ENCODE measurements at places on chromosomes 2 and 18.
A peak's percentile ranks its signal among the peaks of the same experiment; 100 is the strongest.

DNA sequence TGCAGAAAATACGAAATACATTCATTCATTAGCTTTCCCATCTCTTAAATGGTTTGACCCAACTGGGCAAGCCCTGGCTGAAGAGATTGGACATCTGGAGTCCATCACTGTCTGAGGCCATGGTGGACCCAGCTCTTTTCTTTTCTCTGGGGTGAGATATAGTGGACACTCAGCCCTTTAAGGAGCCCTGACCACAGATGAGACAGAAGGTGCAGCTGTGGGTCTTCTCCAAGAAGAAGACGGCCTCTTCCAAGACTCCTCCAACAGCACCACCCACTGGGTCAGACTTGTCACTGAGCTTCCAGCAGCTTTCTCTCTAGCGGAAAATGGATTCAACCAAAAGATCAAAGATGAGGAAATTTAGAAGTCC, 27.2 kb downstream of the TWIST2 start:
- no peak for DNase-seq

GRCh38 chr2:27781496-27781895, 10.0 kb downstream of the MRPL33 start:
- no peak for DNase-seq

DNA sequence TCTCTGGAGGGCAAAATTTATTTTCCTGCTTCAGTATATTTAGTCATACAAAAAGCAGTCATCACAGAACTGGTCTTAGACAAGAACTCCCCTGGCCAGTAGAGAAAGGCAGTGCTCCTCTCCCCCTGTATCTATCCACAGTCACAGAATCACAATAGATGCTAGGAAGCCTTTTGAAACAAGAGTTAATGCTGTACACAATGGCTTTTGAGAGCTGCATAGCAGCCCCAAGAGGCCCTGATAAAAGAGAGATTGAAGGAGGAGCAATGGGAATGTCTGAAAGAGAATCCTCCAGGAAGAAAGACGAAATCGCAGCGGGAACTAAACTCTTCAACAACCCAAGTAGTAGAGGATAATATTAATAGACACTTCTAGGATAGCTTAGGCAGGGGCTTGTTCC, 330.2 kb downstream of the RBM43 start:
- DNase-seq: no peak

DNA sequence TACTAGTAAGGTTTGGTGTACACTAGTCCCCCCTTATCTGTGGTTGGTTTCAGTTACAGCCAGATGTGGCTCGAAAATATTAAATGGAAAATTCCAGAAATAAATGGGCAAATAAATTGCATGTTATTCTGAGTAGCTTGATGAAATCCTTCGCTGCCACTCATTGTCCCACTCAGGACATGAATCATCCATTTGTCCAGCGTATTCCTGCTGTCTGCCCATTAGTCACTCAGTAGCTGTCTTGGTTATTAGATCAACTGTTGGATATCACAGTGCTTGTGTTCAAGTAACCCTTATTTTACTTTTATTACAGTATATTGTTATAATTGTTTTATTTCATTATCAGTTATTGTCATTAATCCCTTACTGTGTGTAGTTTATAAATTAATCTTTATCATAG, 21.7 kb downstream of the ZDBF2 start:
- DNase-seq: no peak

- DNase-seq: peak; percentile 28
Measured at GRCh38 chr2:232534940-232535651, 4.4 kb upstream of the CHRNG start.

GRCh38 chr18:43078478-43079092, 36.9 kb downstream of the RIT2 start:
- DNase-seq: no peak

DNA sequence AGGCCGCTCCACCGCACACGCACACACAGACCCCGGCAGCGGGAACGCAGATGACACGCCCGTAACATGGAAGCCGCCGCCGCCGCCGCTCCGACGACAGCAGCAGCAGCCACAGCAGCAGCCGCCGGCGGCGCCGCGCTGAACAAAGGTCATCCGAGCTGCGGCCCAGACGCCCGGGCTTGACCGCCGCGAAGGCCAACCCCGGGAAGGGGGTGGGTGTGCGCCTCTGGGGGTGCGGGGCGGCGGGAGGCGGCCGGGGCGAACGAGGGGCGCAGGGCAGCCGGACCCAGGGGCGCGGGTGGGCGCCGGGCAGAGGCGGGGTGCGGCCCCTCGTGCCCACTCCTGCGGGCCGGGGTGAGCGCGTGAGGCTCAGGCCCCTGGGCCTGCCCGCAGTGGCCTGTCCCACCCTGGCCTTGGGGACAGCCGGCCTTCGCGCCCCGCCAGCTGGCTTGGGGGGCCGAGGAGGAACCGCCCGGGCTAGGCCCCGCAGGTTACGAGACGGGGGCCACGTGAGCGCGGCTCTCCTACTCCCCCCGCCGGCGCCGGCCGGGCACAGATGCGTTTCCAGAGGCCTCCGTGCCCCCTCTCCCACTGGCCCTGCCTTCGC, 1.0 kb upstream of the ZNF532 start:
- peak; percentile 68 for DNase-seq

DNA sequence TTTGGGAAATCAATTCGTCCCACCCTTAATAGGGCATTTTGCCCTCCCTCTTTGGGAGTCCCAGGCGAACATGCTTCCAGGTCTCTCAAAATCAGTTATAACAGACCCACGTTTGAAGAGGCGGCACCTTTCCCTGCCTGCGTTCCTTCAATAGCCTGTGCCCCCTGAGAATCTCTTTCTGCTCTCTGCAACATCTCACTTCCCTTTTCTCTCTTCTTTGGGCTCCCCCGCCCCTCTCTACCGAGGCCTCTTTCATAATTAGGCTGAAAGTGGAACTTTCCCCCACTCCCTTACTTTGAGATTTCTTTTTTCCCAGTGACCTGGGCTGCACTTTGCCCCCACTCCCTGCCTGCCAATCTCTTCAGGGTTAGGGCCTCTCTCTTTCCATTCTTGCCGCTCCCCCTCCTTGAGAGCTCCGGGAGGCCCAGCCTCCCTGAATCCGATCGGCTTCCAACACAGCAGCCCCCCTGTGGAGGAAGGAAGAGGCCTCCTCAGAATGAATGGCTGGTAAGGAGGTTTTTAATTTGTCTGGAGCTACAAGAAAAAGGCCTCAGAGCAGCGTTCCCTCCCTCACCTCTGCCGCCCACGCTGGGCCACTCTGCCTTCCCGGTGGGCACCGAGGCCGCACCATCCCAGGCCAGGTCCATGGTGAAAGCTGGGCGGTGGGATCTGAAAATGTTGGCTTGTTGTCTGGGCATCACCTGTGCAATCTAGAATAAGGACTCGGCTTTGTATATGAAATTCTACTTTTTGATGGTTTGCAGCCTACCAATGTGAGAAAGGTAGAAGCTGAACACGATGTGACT, 162.6 kb upstream of the SIX3 start:
- DNase-seq: no peak

GRCh38 chr2:133837441-133838094, 269.3 kb upstream of the NCKAP5 start:
- no peak for DNase-seq

- DNase-seq: peak; percentile 44
Measured at GRCh38 chr2:235102896-235103295, 151.1 kb downstream of the SH3BP4 start.

DNA sequence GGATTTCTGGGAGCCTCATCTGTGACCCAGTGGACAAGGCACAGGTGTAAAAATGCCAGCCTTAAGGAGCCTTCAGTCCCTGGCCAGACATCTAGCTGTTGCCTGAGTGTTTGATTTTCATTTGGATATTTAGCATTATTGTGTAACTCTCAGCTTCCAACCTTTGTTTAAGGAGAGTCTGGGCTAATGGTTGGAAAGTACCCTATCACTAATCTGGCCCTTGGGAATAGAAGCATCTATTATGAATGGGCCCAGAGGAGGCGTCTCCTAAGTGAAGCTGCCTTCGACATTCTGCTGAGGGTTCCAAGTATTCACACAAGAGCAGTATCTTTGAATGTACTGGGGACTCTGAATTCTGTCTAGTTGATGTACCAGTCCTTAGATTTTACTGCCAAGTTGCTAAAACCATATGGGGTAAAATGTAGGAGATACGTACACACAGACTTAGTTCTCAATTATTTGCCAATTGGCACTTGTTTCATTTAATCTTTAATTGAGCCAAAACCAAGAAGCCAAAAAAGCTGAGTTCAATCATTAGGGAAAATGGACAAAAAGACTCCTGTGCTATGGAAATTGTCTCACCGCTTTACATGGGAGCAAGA, 7.2 kb upstream of the ANKRD29 start:
- DNase-seq: no peak

GRCh38 chr2:7621018-7621814, 704.0 kb downstream of the RNF144A start:
- DNase-seq: no peak

GRCh38 chr18:6170604-6171003, 244.1 kb downstream of the L3MBTL4 start:
- DNase-seq: no peak

GRCh38 chr2:172817411-172817810, 81.8 kb downstream of the RAPGEF4 start:
- no peak for DNase-seq

DNA sequence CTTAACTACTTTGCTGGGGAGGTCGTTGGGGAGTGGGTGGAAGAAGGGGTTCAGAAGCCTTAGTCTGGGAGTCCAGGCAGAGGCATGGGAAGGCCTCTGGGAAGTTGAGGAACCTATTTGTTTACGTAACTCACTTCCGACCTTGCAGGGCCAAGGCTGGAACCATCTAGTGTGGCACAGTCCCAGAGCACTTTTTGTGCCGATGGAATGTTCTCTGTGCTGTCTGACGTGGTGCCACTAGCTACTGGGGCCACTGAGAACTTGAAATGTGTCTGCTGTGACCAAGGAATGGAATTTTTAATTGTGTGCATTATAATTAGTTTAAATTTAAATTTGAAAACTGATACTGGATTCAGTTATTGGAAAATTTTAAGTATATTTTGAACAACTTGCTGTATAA, 139.7 kb downstream of the FAM161A start:
- DNase-seq: no peak

DNA sequence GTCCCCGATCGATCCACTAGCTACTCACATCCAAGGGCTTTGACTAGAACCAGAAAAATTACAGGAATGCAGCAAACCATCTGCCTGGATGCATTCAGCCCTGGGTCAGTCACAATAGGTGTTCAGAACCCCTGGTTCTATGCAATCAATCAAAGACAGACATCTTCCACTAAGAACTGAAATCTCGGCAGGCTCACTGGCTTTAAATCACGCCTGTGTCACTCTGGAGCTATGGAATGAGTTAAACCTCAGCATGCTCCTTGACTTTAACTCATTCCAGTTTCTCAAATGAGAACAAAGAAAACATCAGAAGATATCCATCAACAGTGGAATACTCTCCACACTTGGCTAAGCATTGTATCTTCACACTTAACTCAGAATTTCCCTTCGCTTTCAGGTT, 68.1 kb upstream of the SPTBN1 start:
- DNase-seq: no peak

- no peak for DNase-seq
Measured at GRCh38 chr2:136920652-136921333, 155.4 kb downstream of the THSD7B start.

GRCh38 chr18:963276-963675, 58.6 kb downstream of the ADCYAP1 start:
- DNase-seq: no peak

DNA sequence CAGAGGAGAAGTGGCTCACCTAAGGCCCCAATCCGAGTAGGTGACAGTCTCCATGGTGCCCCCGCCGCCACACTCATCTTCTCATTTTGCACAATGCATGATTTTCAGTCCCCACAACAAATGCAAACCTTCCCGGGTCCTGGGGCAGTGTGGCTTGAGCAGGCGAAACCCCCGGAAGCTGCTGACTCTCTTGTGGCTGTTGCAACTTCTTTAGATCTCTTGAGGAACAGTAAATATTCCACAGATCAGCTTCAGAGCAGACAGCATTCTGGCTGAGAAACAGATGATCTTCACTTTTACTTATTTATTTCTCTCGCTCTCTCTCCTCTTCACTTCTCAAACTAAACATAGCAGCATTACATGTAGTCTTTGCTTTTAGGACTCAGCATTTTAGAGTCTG, 51.9 kb downstream of the ASAP2 start:
- DNase-seq: peak; percentile 17

DNA sequence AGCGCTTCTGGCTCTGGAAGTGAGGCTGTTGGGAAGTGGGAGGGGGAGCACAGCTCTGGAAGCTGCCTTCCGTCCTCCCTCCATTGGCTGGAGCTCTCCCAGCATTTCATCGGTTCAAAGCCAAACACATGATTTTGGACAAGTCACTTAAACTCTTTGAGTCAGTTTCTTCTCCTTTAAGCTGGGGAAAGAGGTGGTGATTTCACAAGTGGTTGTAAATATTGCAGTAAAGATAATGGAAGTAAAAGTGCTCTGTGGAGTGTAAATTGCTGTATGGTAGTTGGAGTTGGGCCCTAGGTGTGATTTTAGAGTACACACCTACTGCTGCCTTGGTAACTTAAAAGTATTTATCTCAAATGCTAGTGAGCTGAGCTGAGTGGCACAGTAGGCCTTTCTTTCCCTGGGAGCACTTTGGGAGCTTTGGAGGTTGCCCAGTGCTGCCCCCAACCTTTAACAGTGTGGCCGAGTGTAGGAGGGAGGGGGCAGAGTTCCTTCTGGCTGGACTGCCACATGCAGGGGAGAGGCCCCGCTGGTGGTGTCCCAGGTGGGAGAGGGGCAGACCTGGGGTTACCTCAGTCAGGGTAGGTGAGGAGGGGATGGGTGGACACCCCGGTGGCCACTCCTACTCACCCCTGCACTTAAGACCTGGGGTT, 54.7 kb downstream of the ASAP2 start:
- peak; percentile 84 for DNase-seq

- DNase-seq: no peak
Measured at GRCh38 chr18:57077786-57078552, 68.9 kb upstream of the BOD1L2 start.

- DNase-seq: no peak
Measured at GRCh38 chr18:62919109-62919838, 203.9 kb downstream of the PHLPP1 start.

DNA sequence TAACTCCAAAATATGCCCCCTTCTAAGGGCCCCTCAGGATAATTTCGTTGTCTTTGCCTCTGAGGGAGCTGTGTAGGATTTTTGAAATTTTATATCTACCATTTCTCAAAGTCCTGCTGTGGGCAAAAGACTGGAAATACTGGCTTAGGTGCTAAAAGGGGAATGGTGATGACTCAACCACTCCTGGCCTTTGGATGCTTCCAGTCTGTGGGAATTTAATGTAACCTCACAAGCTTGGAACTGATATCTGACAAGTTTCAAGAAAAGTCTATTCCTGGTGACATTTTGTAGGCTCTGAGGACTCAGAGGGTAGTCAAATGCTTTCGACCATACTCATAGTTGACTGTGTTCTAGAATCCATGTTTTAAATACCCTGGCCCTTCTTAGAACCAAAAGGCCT, 3.4 kb upstream of the APCDD1 start:
- no peak for DNase-seq

GRCh38 chr2:212392043-212392442, 146.6 kb downstream of the ERBB4 start:
- DNase-seq: no peak

Measured in right hindlimb (tissue), 1 donor.